Fibroblast of villous mesenchyme (primary cell): ENCODE measurements at places on chromosomes 1 and 21.

DNA sequence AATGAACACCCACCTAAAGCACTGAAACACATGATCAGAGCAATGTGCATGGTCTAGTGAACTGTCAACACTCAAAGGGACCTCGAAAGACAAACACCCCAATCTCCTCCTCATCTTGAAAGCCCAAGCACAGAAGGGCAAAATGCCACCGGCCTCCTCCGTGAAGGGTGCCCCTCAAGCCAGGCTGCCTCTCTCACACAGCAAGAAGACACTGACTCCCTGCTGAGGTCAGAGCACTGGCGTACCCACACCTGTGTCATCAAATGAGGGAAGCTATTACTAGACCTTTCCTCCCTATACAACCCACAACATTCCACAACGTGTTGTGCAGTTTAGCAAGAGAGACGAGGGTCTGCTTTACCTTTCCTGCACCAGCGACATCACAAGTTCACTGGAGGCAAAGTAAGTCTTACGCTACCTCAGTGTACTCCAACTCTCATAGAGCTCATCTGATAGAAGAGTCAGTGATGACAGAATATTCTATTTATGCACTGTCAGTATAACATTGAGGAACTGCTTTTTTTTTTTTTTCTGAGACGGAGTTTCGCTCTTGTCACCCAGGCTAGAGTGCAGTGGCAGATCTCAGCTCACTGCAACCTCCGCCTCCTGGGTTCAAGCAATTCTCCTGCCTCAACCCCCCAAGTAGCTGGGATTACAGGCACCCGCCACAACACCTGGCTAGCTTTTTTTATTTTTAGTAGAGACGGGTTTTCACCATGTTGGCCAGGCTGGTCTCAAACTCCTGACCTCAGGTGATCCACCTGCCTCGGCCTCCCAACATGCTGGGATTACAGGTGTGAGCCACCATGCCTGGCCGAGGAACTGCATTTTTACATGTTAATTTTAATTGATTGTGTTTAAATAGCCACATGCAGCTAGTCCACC, 3.3 kb downstream of the SH3BP5L start:
- DNase-seq: no peak

DNA sequence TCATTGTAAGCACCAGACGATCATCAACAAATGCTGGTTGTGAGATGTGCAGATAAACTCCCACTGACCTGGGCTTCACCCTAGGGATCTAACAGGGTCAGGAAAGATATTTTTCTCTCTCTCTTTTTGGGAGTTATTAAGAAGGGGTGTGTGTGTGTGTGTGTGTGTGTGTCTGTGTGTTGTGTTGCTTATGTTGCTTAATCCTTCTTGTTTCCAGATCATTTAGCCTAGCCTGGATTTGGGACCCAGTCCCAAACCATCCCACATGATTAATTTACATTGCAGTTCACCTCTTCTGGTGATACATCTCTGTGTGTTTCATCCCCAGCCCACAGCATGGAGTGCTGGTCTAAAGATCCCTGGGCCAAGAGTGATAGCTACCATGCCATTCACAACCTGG, 122.8 kb upstream of the IPO9 start:
- no peak for DNase-seq

GRCh38 chr1:24551290-24551959, 4.5 kb upstream of the NCMAP start:
- no peak for DNase-seq

GRCh38 chr1:236160540-236161127, 18.3 kb downstream of the GPR137B start:
- DNase-seq: no peak

DNA sequence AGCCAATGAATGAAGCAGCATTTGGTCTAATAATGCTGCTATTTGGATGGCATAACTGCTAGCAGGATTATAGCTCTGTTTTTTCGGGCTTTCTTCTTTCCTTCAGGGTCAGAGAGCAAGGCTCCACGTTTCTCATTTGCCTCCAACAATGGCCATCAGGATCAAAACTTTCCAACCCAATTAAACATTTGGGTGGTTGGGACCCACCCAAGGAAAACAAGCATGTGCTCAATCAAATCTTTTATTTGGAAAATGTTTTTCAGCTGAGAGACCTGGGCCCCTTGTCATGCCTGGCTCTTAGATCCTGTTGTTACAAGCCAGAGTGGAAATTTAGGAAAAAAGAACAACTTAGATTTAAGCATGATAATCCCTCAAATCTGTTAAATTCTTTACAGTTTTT, 373.1 kb upstream of the USP24 start:
- DNase-seq: no peak
